Activated T-helper 2 cell treated with anti-CD3 and anti-CD28 coated beads, Interferon-gamma antibody, Interleukin-2, Interleukin-4, amounts not matched to agents 10 μg/mL and 5 μg/mL and 100 μg/mL, durations not matched to agents 14 hours and 24 hours and 36 hours (primary cell): ENCODE measurements at places on chromosomes 12 and 14.

DNA sequence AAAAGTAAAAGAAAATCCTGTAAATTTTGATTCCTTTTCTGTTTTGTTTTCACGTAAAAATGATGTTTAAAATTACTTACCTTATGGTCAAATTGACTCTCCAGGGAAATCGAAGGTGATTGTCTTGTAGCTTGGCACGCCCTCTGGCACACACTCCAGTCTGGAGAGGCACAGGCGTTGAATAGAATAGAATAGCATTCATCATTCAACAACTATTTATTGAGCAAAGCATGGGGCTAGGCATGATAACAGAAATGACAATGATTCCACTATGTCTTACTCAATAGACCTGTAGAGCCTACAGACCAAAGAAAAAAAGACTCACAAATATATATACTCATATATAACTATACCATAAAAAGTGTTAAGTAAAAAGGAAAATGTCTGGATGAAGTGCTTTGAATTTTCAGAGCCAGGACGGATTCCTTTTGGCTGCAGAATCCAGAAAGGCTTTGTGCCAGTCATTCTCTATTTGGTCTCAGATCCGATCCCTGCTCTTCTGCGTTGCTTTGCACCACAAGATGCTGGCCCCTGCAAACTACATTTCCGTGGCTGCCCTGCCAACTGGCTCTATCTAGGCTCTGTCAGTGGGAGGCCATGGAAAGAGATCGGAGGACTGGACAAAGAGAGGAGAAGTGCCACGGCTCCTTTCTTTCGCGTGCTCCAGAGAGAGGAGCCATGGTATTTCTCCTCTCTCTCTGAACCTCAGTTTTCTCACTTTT lies 231.8 kb downstream of the CRADD start:
- no peak for DNase-seq

GRCh38 chr14:95784137-95784536 lies 70.2 kb upstream of the TCL1A start:
- DNase-seq = no peak

DNA sequence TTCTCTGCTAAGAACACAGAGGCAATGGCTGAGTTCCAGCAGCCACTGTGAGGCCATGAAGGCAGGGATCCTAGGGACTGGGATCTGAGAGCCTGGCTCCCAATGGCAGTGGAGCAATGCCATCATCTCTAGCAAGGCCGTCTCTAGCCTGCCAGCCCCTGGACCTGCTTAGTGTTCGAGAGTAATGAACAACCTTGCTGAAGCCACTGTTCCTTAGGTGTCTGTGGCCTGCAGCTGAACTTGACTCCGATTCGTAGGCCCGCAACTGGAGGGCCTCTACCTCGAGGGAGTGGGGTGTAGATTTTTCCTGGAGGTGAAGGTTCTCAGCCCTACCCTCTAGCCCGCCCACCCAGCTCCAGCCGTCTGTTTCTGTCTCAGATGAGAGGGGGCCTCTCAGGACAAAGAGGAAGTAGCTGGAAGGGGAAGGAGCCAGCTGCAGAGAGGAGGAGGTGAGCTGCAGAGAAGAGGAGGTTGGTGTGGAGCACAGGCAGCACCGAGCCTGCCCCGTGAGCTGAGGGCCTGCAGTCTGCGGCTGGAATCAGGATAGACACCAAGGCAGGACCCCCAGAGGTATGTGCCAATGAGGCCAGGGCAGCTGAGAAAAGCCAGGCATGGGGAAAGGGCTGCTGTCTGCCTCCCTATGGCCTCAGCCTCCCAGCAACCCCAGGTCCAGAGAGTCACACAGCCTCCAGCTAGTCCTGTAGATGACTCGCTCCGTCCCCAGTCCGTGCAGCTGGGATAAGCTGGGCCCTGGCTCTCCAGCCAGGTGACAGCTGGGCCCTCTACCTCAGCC lies at the start of gene PLD4:
Gene PLD4 (plus strand): TSS at position 459 of the 793 bp plus-strand sequence. CDS start 2,262 bp downstream, outside the sequence.
- no peak for DNase-seq

- no peak for DNase-seq
These were observed 768.1 kb upstream of the TBX3 start for GRCh38 chr12:115451780-115452736.

DNA sequence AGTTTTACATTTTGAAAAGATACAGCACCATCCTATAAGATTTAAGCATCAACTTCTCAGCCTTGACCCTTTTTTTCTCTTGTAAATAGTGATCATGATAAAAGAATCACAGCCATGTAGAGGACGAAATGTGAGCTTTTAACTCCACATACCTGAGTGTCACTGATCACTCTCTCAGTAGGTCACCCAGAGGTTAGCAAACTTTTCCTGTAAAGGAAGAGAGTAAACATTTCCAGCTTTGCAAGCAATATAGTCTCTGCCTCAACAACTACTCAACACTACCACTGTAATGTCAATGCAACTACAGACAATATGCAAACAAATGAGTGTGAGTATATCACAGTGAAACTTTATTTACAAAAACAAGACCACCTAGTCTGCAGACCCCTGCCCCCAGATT lies 912.1 kb downstream of the DIO2 start:
- DNase-seq = no peak

- DNase-seq = no peak
These were observed 132.9 kb upstream of the SSTR1 start for GRCh38 chr14:38074754-38075153.

GRCh38 chr14:102085948-102086708 lies 716 bp downstream of the HSP90AA1 start:
- peak; percentile 73 for DNase-seq

DNA sequence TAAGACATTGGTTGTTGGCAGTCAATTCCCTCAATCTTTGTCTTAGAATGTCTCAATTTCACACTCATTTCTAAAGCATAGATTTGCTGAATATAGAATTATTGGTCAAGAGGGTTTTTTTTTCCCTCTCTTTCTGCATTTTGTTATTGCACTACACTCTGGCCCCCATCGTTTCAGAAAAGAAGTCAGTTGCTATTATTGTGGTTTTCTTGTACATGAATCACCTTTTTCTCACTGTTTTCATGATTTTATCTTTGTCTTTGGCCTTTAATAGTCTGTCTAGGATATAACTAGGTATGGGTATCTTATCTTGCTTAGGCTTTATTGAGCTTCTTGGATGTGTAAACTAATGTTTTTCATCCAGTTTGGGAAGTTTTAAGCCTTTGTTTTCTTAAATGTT lies 194.3 kb upstream of the DAAM1 start:
- no peak for DNase-seq

GRCh38 chr12:38782359-38782758 lies 123.0 kb downstream of the CPNE8 start:
- DNase-seq = no peak

DNA sequence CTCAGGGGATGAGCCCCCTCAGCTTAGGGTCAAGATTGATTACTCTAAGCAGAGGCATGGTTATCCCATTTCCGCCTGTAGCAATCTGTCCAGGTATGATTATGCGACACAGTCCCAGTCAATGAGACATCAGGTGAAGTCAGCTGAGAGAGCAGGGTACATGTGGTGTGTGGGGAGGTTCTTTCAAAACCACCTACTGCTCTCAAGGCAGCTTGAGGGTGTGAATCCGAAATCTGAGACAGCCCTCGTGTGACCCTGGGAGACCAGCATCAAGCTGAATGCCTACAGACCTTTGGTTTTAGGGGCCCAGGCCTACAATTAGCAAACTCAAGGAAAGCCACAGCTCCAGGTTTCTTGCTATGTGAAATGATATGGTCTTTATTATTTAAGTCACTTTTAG lies 275.7 kb downstream of the ITPR2 start:
- DNase-seq = no peak

DNA sequence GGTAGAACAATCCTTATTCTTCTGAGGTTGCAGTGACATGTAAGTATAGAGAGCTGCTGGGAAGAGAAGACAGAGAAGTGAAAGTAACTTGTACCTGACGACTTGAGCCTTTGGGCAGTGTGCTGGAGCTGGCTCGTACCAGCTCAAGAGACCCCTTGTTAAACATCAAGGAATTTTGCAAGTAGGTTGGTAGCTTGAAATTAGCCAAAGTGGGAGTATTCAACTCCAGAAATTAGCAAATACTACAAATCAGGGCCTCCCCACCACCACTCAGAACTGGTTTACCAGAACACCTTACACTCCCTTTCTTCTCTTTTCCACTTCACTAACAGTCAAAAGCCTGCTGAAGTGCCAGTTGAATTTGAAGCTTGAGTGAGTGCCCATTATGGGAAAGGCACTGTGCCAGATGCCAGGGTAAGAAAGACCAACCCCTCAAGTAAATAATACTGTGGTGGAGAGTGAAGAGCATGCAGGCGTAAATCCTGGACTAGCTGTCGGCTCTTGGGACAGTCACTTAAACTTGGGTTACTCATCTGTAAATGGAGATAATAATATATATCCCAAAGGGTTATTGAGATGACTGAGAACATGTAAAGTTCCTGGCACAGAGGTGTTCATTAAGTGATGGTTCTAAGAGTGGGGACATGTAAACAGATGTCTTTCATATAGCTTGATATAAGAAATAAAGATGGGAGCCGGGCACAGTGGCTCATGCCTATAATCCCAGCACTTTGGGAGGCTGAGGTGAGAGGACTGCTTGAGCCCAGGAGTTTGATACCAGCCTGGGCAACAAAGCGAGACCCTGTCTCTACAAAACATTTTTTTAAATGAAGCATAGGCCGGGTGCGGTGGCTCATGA lies 27.0 kb upstream of the EID3 start:
- DNase-seq = no peak

- DNase-seq = no peak
These were observed 19.7 kb upstream of the CKAP4 start for GRCh38 chr12:106267535-106267934.

GRCh38 chr12:11832093-11832492 lies 182.6 kb downstream of the ETV6 start:
- no peak for DNase-seq

DNA sequence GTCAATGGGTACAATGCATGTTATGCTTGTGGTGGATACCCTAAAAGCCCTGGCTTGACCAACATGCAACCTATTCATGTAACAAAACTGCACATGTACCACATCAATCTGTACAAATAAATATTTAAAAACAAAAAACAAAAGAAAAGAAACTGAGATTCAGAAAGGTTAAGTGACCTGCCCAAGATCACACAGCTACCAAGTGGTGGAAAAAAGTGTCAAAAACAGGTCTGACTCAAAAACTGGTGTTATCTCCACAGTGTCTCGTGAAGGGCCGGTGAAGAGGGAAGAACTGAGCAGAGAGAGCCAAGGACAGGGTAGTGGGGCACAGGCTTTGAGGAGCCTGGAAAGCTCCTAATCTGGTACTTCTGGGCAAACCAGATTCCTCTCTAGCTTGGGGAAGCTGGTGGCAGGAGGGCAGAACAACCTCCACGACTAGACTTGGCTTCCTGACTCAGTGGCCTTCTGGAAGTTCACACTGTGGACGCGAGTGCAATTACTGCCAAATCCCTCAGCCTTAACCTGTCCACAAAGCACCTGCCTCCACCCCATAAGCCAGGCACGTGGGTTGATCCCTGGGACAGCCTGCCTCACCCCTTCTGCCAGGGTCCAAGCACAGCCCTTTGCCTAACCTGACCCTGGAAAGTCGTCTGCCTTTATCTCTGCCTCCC lies 15.6 kb downstream of the ZBTB39 start:
- DNase-seq = no peak

DNA sequence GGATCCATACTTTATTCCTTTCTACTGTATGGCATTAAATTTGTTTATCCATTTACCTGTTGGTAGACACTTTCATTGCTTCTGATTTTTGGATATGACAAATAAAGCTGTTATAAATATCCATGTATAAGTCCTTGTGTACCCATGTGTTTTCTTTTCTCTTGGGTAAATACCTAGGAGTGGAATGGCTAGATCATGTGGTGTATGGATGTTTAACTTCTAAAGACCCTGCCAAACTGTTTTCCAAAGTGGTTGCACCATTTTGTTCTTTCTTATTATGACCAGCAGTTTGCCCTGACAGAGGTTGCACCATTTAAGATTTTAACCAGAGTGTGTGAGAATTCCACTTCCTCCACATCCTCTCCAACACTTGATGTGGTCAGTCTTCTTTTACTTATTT lies 6.0 kb upstream of the DAZAP2 start:
- DNase-seq = no peak

GRCh38 chr12:6959058-6959804 lies 8.1 kb downstream of the PTPN6 start:
- peak; percentile 68 for DNase-seq

GRCh38 chr14:99177886-99178835 lies 93.8 kb downstream of the BCL11B start:
- no peak for DNase-seq

GRCh38 chr12:114961491-114961890 lies 277.5 kb upstream of the TBX3 start:
- DNase-seq = no peak

DNA sequence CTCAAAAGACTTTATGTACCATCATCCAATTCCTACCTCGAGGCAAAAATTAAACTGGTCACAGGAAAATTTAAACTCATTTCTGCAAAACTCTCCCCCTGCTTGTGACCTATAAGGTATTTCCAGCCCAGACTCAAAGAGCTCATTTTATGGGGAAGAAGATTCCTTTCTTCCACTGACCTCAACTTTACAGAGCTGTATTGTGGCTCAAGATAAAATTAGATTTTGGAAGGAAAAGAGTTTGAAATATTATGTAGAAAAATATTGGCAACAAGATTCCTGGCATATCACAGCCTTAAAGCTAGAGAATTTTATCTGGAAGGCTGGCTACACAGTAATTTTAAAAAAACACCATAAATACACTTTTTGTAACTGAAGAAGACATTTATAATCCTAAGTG lies 91.7 kb downstream of the STXBP6 start:
- no peak for DNase-seq

- no peak for DNase-seq
These were observed 198.3 kb upstream of the AMIGO2 start for GRCh38 chr12:47277972-47278448.

DNA sequence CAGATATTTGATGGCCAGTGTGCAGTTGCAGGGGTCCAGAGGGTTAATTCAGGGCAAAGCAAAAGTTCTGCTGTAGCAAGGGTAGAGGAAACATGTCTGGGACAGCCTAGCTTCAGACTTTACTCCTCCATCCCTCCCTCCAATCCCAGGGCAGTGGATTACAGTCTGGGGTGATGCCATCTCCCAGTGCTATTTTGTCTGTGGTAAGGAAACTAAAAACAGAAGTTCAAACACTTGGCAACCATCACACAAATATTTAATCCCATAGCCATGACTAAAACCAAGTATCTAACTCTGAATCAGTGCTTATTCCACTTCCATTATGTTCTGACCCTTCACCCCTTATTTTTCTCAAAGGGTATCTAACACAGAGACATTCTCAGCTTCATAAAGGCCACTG lies 61.8 kb downstream of the PIK3C2G start:
- no peak for DNase-seq

DNA sequence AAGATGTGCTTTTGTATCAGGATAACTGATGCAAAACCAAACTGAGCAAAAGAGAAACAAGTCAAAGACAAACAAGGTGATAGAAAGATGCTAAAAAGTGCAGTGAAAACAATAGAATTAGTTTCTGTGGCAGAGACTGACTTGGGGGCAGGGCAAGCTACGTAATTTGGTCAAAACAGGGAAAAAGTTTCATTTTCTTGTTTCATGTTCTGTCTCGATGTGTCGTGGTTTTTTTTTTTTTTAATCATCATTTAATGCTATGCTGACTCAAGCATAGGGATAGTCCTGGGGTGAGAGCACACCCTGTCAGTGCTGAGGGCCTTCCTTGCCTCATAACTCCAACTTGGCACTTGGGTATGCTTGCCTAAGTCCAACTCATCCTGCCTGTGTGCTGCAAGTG lies 144.1 kb upstream of the PTPRQ start:
- DNase-seq = no peak

GRCh38 chr12:73547421-73547820 lies 990.2 kb upstream of the ATXN7L3B start:
- DNase-seq = no peak

- no peak for DNase-seq
These were observed 12.3 kb downstream of the MAP3K12 start for GRCh38 chr12:53486736-53487487.

GRCh38 chr12:100058482-100059029 lies 73.8 kb upstream of the ANKS1B start:
- no peak for DNase-seq
